ENCODE measurements at places on chromosomes 5 and 9. TPM values are rescaled to one million over a fixed set of nuclear protein-coding genes. Genes with fewer than 3 reads are reported as not detected.

SH3GL2 gene
- total RNA-seq = 0.19 TPM

DNA sequence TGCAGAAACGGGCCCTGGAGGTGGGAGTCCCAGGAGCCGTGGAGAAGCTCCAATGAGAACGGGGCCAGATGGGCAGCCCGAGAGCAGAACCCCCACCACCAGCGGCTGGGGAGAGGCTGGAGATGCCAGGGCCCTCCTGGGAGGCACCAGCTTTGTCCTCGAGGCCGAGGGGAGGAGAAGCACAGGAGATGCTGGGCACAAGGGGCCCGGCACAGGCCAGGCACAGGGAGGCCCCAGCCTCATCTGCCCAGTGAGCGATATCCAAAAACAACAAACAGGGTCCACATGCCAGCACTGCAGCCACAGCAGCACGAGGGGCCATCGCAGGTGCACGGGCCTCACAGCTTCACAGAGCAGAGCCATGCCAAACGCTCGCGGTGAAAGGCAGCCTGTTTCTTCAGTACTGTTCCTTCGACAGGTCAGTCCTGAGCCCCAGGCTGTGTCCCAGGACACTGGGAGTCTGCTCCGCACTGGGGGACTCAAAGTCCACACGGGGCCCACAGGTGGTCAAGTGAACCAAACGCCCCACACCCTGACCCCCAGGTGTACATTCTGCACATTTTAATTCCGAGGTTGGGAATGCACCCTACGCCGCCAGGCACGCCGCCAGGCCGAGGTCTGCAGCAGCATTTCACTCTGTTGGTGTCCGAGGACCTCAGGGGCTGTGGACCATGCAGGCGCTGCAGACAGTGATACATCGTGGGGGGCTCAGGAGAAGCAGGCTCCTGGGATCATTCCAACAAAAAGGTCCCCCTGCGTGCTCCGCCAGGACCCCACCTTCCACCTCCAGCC is 9.5 kb downstream of the LPCAT1 start:
- DNase-seq = no peak

TLX3 gene
- total RNA-seq = not detected

GRCh38 chr5:14227513-14227912 is 84.4 kb downstream of the TRIO start:
- DNase-seq = no peak

DNA sequence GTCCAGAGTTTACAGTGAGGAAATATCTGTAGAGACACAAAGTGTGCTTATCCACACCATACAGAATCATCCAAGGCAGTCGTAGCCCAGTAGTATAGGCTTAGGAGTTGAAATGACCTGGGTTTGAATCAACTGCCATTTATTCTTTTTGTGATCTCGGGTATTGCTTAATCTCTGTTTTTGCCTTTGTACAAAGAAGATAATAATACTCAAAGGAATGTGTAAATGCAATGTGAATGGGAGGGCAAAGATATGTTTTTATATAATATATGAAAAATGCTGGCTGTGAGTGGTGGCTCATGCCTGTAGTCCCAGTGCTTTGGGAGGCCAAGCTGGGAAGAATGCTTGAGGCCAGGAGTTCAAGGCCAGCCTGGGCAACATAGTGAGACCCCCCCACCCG is 141.1 kb downstream of the SPATA31D1 start:
- DNase-seq = no peak

DNA sequence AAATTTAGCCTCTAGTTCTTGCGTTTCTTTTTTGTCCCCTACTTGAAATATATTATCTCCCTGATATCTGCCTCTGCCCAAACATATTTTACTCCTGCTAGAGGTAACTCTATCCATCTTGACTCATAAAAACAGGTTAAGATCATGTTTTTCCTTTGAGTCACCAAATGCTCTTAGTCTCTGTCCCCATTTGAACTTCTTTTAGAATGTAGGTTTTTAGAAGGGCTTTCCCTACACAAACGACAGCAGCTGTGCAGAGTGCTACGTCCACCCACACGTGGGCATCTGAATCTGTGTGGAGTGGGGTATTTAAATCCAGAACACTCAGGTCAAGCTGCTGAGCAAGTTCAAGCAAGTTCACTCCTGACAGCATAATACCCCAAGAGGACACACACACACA is 2.2 kb downstream of the HSD17B3 start:
- no peak for DNase-seq

DNA sequence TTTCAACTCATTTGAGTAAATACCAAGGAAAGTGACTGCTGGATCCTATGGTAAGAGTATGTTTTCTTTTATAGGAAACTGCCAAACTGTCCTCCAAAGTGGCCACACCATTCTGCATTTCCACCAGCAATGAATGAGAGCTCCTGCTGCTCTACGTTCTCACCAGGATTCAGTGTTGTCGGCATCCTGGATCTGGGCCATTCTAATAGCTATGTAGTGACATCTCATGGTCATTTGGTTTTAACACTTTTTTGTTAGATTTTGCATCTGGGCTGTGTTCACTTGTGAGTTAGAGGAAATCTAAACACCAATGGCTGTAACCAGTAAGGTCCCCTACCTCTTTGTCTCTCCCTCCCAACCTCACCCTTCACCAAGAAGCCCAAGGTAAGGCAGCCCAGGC is 115.9 kb downstream of the ATPSCKMT start:
- no peak for DNase-seq

DNA sequence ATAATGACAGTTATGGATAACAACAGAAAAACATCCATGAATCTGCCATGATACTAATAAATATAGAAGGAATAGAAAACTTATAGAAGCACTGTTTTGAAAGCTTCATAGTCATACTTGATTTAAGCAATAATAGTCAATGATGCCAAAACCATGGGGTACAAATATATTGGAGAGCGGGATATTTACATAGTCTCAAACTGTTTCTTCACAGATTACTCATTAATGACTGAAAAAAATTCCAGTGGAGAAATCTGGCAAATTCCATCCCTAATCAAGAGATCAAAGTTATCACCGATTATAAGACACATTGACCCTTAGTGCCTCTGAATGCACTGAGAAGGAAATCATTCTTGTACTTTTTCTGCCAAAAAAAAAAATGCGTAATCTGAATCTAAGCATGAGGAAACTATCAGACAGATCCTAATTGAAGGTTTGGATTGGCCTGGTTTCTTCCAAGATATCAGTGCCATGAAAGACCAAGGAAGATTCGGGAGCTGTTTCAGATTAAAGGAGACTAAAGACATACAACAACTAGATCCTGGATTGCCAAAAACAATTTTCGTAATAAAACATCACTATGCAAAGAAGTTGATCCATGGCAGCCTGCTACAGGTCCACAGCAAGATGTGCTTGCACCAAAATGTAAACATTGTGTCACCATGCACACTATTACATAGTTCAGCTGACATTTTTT is 106.2 kb downstream of the GOLPH3 start:
- DNase-seq = no peak

LIFR gene
- total RNA-seq = 4.9 TPM

- DNase-seq = no peak
These were observed 122.6 kb downstream of the APBA1 start for GRCh38 chr9:69549310-69550202.

HRCT1 gene
- total RNA-seq = not detected

- DNase-seq = no peak
These were observed 38.4 kb downstream of the UBE2QL1 start for GRCh38 chr5:6487081-6487480.

CLINT1 gene
- 165 TPM for total RNA-seq

GRCh38 chr9:69469136-69469535 is 144.1 kb downstream of the ENTREP1 start:
- DNase-seq = no peak
